ENCODE measurements at places on chromosomes 16 and 17. TPM values are rescaled to one million over a fixed set of nuclear protein-coding genes. Genes with fewer than 3 reads are reported as not detected.

CACNA1H gene
- total RNA-seq = 1.4 TPM

PLXDC1 gene
- 0.06 TPM for total RNA-seq

KCNJ12 gene
- 0.20 TPM for total RNA-seq

HES7 gene
- total RNA-seq = 0.79 TPM

DNA sequence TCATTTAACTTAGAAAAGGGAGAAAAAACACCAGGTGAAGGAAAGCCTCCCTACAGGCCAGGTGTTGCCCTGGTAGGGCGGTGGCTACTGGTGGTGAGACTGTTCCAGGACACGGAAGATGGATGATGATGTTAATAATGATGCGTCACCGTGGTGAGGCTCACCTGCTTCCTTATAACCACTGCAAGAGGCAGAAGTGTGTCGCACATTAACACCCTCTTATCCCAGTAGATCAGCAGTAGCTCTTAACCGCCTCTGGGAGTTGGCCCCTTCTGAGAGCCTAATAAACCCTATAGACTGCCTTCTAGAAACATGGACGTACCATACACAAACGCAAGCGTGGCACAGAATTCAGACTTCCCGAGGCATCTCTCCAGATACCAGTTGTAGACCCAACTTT lies 7.8 kb downstream of the BFAR start:
- H3K27ac ChIP-seq = no peak overlapping the region
- no peaks in the 10 kb centered on the region for H3K4me1 ChIP-seq
- H3K4me3 ChIP-seq = no peak overlapping the region
- H3K36me3 ChIP-seq = peaks cover 24% of the 10 kb centered on the region
- H3K27me3 ChIP-seq = no peaks in the 10 kb centered on the region

DNA sequence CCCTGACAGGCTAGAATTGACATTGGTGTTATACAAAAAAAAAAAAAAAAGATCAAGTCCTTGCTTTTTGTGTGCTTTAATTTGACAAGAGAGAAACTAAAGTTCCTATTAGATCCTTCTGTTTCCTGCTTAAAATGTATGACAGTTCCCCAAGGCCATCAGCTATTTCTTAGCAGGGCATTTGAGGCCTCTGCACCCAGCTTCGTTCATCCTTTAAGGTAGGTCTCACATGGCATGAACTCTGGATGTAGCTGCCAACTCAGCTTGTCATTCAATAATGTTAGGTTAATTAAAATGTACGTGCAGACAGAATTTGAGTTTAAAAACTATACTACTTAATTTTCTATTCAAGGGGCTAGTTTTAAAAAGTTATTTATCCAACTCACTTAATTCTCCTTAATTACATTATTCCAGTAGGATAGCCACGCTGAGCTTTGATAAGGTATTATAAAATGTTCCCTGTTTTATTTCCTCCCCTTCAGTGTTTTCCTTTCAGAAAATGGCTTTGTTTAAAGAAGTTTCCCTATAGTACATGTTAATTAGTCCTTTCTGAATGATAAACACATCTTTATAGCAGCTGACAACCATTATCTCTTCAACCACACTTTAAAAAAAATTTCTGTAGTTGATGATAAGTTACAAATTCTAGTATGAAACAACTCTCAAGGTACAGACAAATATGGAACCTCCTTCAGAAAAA lies 1.2 kb upstream of the RFFL start:
- peaks cover 13% of the 10 kb centered on the region for H3K4me1 ChIP-seq
- H3K36me3 ChIP-seq = no peaks in the 10 kb centered on the region
- no peak for DNase-seq
- H3K27me3 ChIP-seq = no peaks in the 10 kb centered on the region
- H3K27ac ChIP-seq = no peak overlapping the region

ZNF688 gene
- 4.2 TPM for total RNA-seq

GRCh38 chr16:58290861-58291260 lies 4.0 kb downstream of the PRSS54 start:
- no peaks in the 10 kb centered on the region for H3K36me3 ChIP-seq
- no peak overlapping the region for H3K27ac ChIP-seq
- no peak overlapping the region for H3K4me3 ChIP-seq
- DNase-seq = no peak
- H3K27me3 ChIP-seq = peaks cover 4% of the 10 kb centered on the region
- no peaks in the 10 kb centered on the region for H3K4me1 ChIP-seq

DNA sequence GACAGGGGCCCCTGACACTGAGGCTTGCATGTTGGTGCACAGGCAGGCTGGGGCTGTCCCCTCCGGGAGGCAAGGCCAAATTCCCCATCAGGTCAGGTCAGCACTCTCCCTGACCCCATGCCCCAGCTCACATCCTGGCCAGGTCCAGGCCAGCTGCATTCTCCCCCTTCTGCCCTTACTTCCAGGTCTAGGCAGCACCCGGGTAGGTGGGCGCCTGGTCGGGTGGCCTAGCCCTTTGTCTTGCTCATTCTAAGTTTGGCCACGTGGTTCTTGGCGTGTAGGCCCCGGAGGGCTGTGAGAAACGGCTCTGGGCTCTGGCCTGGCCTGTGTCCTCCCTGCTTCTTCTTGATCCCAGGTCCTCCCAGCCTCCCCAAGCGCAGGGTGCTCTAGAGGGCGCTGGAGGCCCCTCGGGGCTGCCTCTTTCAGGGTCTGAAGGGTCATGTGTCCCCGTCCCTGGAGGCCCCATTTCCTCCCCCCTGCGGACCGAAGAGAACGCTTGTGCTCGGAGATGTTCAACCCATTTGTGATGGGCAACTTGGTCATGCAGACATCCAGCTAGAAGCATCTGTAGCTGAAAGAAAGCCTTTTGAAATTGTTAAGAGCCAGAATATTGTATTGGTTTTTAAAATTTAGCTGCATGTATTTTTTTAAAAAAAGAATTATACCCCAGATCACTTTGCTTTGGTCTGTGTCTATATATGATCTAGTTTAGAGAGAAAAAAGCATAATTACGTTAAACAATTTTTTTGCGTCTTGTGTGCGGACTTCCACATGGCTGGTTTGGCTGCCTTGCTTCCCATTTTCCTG lies 6.7 kb downstream of the BAHCC1 start:
- no peak overlapping the region for H3K27ac ChIP-seq
- H3K4me3 ChIP-seq = no peak overlapping the region
- DNase-seq = peak; percentile 55
- no peaks in the 10 kb centered on the region for H3K36me3 ChIP-seq

RASL10B gene
- total RNA-seq = 28.3 TPM

- H3K27me3 ChIP-seq = no peaks in the 10 kb centered on the region
- peaks cover 15% of the 10 kb centered on the region for H3K4me1 ChIP-seq
- H3K27ac ChIP-seq = no peak overlapping the region
- no peak for DNase-seq
- H3K4me3 ChIP-seq = no peak overlapping the region
- peaks cover 22% of the 10 kb centered on the region for H3K36me3 ChIP-seq
Observed at GRCh38 chr17:78567991-78568390, 9.2 kb downstream of the DNAH17 start.

PDE6G gene
- 0.13 TPM for total RNA-seq

KIF18B gene
- 36.3 TPM for total RNA-seq

GRCh38 chr17:19533718-19534561 lies at the start of gene SLC47A1:
SLC47A1 (plus strand) TSS chr17:19533854; CDS start chr17:19533940, 86 bp downstream.
- H3K4me3 ChIP-seq = no peak within 1 kb of the TSS
- DNase-seq = no peak
- H3K27me3 ChIP-seq = peaks cover 29% of the 10 kb centered on the region
- no peaks in the 10 kb centered on the region for H3K36me3 ChIP-seq
- no peak within 1 kb of the TSS for H3K27ac ChIP-seq
- no peaks in the 10 kb centered on the region for H3K4me1 ChIP-seq

DNA sequence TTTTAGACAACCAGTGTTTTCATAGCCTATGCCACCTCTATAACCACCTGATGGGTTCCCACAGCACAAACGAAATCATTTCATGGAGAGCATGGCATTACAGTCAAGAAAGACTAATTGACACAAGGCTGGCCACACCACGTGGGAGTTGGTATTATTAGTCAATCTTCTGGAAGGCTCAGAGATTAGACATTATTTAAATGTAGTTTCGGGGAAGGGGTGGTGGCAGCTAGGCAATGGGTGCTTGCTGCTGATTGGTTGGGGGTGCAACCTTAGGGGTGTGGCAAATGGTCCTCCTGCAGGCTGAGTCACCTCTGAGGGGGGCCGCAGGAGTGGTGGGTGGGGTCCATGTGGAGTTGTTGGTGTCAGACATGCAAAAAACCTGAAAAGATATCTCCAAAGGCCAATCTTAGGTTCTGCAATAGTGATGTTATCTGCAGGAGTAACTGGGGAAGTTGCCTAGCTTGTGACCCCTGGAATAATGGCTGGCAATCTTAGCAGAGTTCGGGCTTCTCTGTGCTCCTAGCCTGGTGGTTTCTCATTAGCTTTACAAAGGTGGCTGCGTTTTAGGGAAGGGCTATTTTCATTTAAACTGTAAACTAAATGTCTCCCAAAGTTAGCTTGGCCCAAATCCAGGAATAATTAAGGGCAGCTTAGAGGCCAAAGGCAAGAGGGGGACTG lies 4.6 kb downstream of the TEN1 start:
- no peak overlapping the region for H3K4me3 ChIP-seq
- DNase-seq = no peak
- H3K27me3 ChIP-seq = no peaks in the 10 kb centered on the region

DNA sequence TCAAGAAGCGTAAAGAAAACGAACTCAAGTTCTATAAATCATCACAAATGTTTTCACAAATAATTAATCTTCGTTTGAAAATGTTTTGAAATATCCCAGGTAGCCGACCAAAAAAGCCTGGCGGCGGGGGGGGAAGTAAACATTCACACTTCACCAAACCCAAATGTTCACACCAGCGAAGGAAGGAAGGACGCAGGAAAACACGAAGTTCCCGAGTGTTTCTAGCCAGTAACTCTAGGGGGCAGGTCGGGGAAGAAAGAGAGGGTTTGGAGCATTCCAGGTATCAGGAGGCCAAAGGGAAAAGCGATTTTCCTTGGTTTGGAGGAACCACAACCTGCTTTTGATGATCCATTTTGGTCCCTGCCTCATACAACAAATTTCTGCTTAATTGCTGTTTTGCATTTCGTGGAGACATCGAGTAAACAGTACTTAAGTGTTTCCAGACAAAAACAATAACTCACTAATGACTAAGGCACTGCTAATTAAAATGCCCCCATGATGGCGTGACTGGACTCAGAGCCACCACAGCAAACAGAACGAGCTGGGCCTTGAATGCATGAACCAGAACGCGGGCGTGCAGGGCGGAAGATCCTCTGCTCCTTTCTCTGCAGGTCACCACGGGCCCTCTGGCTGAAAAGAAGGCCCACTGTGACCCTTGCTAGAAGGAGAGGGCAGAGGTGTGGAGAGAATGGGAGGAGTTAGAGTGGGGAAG lies 16.6 kb downstream of the ZFHX3 start:
- no peak overlapping the region for H3K4me3 ChIP-seq
- no peaks in the 10 kb centered on the region for H3K27me3 ChIP-seq
- DNase-seq = no peak
- no peak overlapping the region for H3K27ac ChIP-seq
- peaks cover 46% of the 10 kb centered on the region for H3K4me1 ChIP-seq

GRCh38 chr16:79402356-79402755 lies 198.2 kb downstream of the MAF start:
- H3K36me3 ChIP-seq = no peaks in the 10 kb centered on the region
- no peaks in the 10 kb centered on the region for H3K27me3 ChIP-seq
- H3K4me3 ChIP-seq = no peak overlapping the region
- no peaks in the 10 kb centered on the region for H3K4me1 ChIP-seq

ARHGAP44 gene
- 1.6 TPM for total RNA-seq

All from SJCRH30 (cell line).